Nucleus accumbens (tissue), 56 donors: ENCODE measurements at places on chromosomes 2 and 18.

- no peak for DNase-seq
Observed at GRCh38 chr2:203543898-203544328, 8.8 kb upstream of the RAPH1 start.

DNA sequence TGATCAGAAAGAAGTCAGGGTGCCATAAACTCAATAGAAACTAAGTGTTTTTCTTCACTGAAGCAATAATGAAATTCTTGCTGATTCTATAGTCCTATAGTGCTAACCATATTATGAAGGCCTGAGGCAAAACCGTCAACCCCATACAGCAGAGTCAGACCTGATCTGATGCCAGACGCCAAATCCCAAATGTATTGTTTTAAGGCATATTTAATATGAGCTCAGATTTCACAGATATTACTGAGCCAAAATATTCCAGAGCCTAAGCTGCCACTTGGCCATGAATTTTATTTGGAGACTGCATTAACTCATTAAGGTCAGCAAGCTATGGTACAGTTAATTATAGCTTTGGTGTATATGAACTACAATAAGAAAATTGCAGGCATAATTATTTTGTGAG, 53.4 kb downstream of the SCN1A start:
- no peak for DNase-seq

GRCh38 chr2:33494155-33494779, 17.8 kb downstream of the RASGRP3 start:
- no peak for DNase-seq

DNA sequence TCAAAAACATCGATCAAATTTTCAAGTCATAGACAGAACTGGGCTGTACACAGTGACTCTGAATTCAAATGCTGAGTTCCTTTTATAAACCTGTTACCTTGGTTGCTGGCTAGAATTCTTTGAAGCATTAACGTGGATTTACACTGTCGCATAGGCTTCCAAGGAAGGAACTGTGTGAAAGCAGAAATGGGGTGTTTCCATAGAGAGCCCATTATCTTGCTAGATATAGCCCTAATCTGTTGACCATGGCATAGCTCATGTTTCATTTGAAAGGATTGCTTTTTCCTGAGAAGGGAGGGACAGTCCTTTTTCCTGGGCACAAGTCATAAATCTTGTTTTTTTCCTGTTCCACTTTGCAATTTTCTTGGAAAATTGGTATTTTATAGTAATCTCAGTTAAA, 73.8 kb upstream of the NEUROD1 start:
- no peak for DNase-seq
